ENCODE measurements at places on chromosomes 5 and 9.

GRCh38 chr5:108003178-108003577, 332.4 kb upstream of the EFNA5 start:
- DNase-seq: peak; percentile 57

DNA sequence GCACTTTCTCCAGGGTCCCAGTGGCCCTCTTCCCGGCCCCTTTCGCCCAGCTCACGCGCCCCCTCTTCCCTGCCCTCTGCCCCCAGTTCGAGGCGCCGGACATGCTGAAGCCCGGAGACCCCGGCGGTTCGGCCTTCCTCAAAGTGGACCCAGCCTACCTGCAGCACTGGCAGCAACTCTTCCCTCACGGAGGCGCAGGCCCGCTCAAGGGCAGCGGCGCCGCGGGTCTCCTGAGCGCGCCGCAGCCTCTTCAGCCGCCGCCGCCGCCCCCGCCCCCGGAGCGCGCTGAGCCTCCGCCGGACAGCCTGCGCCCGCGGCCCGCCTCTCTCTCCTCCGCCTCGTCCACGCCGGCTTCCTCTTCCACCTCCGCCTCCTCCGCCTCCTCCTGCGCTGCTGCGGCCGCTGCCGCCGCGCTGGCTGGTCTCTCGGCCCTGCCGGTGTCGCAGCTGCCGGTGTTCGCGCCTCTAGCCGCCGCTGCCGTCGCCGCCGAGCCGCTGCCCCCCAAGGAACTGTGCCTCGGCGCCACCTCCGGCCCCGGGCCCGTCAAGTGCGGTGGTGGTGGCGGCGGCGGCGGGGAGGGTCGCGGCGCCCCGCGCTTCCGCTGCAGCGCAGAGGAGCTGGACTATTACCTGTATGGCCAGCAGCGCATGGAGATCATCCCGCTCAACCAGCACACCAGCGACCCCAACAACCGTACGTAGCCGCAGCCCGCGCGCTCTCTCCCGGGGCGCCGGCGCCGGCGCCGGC, 1.0 kb downstream of the PRDM6 start:
- DNase-seq: no peak

GRCh38 chr5:59792983-59793585, 100.4 kb downstream of the PDE4D start:
- no peak for DNase-seq

GRCh38 chr5:76402251-76402885, 717 bp upstream of the IQGAP2 start:
- DNase-seq: no peak

DNA sequence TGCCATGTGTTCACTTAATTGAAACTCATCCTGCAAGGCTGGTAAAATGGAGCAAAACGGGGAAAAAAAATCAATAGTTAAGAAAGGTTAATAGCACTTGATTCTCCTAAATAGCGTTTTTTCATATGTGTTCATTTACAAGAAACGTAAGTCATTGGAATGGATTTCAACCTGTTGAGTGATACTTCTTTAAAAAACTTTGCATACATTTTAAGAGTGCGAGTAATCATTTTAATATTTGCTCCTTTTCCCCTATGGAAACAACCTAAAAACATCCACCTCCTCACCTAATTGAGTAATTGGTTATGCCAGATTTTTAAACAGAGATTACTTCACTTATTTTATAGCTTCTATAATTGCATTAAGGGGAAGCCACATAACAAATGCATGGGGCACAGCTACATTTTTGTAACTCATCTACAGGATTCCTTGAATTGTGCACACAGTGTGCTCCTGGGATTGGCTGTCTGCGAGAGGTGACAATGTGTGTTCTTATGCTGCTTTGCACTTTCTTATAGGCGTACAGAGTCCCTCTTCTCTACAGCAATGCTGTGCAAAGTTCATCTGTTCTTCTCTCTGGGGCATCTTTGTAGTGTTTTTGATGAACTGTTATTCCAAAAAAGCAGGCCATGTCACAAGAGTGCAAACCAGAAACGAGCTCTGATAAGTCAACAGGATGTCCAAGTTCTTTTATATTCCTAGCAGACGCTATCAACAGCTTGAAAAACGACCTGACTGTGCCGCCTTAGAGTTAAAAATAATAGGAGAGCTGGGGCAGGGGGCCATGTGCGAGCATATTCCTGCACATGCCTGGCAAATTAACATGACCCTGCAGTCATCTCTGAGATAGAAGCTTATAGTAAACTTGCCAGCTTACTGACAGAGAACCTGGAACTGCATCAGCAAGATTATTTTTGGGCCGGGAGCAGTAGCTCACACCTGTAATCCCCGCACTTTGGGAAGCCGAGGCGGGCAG, 117.9 kb downstream of the GOLPH3 start:
- DNase-seq: no peak

GRCh38 chr9:122931226-122932121, at the start of gene ZBTB26:
Gene ZBTB26, minus strand, starts transcription at chr9:122931512. Its CDS starts 11,578 bp downstream, at chr9:122919934.
- peak; percentile 88 for DNase-seq

GRCh38 chr9:37892063-37892462, 11.9 kb downstream of the SLC25A51 start:
- no peak for DNase-seq

DNA sequence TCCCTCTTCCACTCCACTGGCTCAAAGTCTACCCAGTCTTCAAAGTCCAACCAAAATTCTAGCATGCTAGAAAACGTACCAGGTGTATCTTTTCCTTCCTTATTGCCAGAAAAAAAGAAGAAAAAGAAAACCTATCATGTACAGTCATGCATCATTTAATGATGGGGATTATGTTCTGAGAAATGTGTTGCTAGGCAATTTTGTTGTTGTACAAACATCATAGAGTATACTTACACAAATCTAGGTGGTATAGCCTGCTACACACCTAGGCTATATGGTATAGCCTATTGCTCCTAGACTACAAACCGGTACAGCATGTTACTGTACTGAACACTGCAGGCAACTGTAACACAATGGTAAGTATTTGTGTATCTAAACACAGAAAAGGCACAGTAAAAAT, 104.8 kb downstream of the SREK1 start:
- DNase-seq: no peak

- no peak for DNase-seq
Observed at GRCh38 chr5:158727771-158728311, 371.9 kb downstream of the EBF1 start.

DNA sequence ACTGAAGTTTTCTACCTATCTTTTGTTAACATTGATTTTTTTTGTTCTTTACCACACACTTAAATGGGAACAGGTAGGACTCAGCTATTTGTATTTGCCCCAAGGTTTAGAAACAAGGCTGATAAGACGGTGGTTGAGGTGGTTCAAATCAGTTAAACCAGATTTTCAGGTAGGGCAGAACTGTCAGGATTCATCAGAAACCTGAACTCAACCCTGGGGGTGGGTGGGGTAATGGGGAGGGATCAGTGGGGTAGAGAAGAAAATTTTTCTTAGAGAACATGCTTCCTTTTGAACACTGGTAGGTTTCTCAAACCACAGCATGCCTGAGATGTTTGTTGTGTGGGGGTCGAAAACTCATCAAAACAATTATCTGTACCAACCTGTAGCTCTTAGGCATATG, 113.0 kb downstream of the BASP1 start:
- no peak for DNase-seq

GRCh38 chr5:13553896-13554295, 390.6 kb downstream of the DNAH5 start:
- DNase-seq: no peak

DNA sequence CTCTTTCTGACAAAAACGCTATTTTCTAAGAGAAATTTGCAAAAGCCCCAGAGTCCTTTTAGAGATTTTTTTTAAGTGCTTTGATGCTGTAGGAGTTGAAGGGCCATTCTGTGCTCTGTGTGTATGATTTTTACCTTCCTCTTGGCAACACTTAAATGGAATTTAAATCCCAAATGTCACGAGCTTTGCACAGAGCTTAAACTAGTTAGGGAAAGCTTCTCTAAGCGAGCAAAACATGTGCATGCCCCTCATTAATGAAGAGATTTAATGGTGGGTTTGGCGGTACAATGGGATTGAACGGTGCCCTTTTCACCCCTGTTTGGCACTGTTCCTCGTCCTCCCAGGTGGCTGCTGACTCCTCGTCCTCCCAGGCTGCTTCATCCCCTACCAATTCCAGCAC, 220.7 kb downstream of the DRD1 start:
- DNase-seq: no peak
